ENCODE measurements at places on chromosomes 12 and 14.

DNA sequence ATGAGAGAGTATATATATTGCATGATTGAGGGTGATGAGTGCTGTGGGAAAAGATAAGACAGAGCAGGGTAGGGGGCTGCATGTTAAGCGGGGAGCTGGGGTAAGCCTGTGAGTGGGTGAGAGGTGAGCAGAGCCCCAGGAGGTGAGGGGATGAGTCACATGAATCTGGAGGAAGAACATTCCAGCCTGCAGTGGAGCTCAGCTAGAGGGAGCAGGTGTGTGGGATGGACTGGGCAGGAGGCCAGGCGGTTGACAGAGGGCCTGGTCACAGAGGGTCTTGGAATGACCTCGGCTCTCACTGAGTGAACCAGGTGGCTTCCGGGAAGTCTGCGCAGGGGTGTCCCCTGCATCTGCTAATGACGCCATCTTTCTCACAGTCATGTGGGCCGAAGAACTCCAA, 44.4 kb downstream of the GIT2 start:
- no peak for DNase-seq

DNA sequence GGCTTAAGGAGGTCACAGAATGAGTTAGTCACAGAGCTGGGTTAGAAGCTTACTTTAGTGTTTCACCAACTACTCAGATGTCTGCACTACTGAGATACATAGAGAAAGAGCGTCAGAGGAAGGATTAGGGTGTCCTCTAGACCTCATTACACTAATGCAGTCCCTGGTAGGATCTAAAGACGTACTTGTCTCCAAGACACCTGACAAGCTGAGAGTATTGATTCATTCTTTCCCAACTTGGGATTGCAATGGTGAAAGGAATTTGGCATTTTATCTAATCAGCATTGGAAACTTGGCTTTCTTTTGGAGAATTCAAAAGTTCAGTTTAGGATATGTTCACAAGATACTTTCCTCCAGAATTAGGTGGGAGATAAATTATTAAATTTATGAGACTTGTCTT, 402.1 kb downstream of the ZFP36L1 start:
- no peak for DNase-seq

DNA sequence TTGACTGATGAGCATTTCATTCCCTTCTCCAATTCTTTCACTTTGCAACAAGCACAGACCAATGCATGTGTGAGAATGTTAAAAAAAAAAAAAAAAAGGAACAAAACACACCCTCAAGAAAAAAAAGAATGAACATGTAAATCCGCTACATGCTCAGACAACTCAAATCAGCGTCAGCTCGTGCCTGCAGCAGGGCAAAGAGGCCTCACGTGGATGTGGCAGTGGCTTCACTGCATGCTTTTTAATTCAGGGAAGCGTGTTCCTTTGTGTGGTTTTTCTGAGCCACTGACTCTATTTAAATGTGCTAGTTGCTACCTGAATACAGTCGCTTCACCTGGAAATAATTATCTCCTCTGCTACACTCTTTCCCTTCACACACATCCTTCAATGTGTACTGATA, 55.1 kb downstream of the PPP1R36 start:
- no peak for DNase-seq

DNA sequence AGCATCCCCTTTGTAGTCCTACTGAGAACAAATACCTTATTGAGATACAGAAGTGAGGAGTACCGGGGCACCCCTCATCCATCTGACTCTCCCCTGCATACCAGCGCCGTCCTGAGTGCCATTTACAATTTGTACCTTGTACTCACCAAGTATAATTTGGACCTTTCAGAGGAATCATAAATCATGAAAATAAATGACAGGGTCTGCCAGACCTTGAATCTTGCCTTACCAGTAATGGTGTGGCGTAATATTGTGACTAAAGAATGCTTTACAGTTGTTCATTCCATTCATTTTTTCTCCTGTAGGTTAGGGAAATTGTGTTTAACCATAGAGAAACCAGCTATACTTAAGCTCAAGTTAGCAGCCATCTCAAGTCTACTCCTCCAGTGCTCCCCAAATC, 243.7 kb upstream of the RGS6 start:
- DNase-seq: no peak

- DNase-seq: no peak
Observed at GRCh38 chr14:73142216-73142615, 5.9 kb downstream of the PSEN1 start.

DNA sequence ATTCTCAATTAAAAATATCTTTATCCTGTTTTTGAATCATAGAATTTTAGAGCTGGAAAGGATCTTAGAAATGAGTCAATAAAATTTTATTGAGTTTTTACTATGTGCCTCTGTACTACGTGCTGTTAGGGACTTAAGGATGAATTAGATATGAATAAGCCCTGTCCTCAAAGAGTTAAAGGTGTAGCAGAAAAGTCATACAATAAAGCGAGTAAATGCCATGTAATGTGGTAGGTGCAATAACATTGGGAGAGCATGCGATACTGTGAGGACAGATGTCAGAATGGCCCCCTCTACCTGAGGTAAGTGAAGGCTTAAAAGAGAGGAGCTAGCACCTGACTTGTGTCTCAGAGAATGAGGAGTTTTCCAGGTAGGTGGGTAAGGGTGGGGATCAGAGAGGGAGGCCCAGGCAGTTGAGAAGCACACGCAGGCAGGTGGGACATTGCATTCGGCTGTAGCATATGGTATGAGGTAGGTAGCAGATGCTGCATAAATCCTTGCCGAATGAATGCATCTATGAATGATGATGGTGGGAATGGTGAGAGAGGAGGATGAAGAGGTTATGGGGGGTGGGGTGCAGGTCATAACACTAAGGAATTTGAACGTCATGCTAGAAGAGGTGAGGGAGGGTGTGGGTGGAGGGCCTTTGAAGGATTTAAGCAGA, 35.4 kb upstream of the ATP23 start:
- no peak for DNase-seq

- no peak for DNase-seq
Observed at GRCh38 chr14:64649383-64649998, 54.7 kb upstream of the PLEKHG3 start.

GRCh38 chr14:95460647-95461478, 55.6 kb downstream of the SYNE3 start:
- no peak for DNase-seq

- DNase-seq: no peak
Observed at GRCh38 chr12:130961921-130962451, 8.3 kb downstream of the ADGRD1 start.

DNA sequence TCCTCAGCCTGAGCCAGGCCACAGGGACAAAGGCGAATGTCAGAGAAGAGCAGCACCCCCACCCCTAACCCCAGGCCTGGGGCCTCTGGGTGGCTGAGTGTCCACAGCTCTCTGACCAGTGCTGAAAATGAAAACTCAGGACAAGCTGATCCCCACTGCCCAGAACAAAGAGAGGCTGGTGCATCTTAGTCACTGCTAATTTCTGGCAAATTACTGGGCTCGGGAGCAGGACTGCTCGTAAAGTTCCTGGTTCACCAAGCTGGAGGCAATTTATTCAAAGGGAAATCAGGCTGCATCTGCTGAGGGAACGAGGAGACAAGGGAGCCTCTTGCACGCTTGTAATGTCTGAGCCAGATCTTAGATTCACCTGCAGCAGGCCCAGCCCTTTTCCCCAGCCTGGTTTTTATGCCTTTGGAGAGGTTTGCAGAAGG, 43.2 kb downstream of the CALM1 start:
- no peak for DNase-seq
